ENCODE measurements at places on chromosomes 12 and 14.

DNA sequence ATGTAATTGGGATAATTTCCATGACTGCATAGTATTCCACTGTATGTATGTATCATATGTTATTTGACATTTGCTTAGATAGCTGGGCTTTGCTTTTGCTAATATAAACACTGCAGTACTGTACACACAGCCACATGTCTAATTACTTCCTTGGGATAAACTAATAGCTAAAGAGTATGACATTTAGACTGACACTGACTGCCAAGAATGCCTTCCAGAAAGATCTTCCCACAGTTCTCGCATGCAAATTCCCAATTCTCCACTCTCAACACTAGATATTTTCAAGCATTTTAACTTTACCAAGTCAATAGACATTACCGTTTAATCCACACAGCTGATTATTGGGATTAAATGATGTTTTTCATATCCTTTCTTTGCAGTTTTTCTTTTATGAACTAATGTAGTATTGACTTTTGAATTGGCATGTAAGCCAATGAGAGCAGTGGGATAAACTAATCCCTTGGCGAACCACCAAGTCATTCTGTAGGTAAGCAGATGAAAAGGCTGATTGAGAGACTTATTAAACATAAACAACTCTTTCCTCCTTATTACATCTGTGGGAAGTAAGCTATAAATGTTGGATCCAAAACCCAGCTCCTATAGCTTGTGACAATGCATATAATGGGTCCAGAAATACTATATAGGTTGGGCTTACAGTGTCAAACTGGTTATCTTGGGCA is 55.5 kb downstream of the STON2 start:
- no peak for DNase-seq

- no peak for DNase-seq
These were observed 118.9 kb downstream of the SLC35F4 start for GRCh38 chr14:57747036-57747435.

GRCh38 chr12:54917001-54917488 is 62.7 kb downstream of the MUCL1 start:
- no peak for DNase-seq

GRCh38 chr14:68961781-68962584 is 17.1 kb downstream of the ACTN1 start:
- peak; percentile 47 for DNase-seq

GRCh38 chr14:23112359-23113178 is 6.5 kb downstream of the CEBPE start:
- no peak for DNase-seq

GRCh38 chr12:48118284-48118871 is 786 bp upstream of the PFKM start:
- DNase-seq, result no peak

- no peak for DNase-seq
These were observed 152.5 kb upstream of the BTG1 start for GRCh38 chr12:92297932-92298696.
